ENCODE measurements at places on chromosomes 11 and 22.

DNA sequence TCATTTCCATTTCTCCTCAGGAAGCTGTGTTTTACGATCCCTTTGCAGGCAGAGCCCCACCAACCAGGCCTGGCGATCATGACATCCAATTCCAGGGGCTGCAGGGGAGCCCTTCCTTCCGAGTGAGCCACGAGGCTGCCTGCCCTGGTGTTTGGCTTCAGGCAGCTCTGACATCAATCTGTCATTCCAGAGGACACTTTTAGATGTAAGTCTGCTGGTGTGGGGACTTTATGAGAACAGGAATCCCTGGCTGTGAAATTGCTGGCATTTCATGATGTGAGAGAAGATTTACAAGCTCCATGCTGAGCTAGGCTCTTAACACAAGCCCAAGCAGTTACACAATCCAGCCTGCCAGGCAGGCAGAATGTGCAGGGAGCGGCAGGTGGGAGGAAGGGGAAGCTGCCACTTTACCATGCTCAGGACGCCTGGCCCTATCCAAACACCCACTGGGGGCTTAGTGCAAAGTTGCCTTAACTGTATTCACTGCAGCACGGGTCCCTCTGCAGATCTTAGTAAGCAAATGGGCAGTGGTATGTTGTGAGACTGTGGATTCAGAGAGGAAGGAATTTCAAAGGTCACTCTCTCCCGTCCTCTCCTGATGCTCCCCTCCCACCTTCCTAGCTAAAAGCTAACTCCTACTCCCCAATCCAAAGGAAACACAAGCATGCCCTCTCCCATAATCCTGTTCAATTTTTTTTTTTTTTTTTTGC lies 43.4 kb upstream of the MICAL2 start:
- DNase-seq = peak; percentile 43

DNA sequence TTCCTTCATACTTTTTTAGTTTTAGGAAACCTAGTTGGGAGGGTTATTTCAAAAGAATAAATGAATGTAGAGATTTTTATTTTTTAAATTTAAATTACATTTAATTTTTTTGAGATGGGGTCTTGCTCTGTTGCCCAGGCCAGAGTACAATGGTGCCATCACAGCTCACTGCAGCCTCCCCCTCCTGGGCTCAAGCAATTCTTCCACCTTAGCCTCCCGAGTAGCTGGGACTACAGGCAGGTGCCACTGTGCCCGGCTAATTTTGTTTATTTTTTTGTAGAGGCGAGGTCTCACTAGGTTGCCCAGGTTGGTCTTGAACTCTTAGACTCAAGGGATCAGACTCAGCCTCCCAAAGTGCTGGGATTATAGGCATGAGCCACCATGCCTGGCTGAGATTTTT lies 32.6 kb downstream of the ZNRF3 start:
- DNase-seq = no peak

GRCh38 chr11:64757549-64758329 lies 2.0 kb downstream of the PYGM start:
- DNase-seq = no peak

DNA sequence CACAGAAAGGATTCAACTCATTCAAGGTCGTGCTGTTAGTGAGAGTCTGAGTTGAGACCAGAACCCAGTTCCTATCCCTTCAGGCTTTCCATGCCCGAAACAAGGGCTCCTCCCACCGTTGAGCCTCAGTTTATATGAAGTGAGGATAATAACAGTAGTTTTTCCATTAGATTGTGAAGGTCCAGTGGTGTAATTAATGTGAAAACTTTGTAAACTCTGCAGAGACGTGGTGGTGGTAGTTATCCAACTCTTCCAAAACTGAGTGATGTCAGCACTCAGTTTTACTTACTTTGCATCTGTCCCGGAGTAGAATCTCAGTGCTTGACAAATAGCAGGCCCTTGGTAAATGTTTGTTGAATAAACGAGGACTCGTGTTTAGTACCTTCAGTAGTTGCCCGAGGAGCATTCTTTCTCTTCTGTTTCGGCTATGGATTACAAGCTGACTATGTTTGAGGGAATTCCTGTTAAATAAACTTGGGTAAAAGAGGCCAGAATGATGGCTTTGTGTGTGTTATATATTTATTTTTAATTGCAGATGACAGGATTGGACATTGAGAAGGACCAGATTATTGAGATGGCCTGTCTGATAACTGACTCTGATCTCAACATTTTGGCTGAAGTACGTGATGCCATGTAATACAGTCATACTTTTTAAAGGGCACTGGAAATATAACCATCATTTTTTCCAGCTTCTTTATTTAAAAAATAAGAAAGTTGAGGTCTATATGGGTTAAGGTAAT lies 1.0 kb downstream of the REXO2 start:
- DNase-seq = no peak

GRCh38 chr11:113967361-113967760 lies 7.5 kb upstream of the HTR3A start:
- no peak for DNase-seq

Data from right hindlimb (tissue), 1 donor.